NCI-H526 treated with DMSO at 0.1 percent for 48 hours (cell line): ENCODE measurements at places on chromosomes 6 and 20.
A peak's percentile ranks its signal among the peaks of the same experiment; 100 is the strongest.

GRCh38 chr6:98094696-98095095 is 739.7 kb upstream of the POU3F2 start:
- no peak for DNase-seq

- DNase-seq: peak; percentile 7
Measured at GRCh38 chr20:14759979-14760378, 422.6 kb upstream of the FLRT3 start.

GRCh38 chr20:63239431-63239830 is 3.7 kb downstream of the BIRC7 start:
- no peak for DNase-seq

- no peak for DNase-seq
Measured at GRCh38 chr6:142518761-142519160, 217.0 kb downstream of the ADGRG6 start.

DNA sequence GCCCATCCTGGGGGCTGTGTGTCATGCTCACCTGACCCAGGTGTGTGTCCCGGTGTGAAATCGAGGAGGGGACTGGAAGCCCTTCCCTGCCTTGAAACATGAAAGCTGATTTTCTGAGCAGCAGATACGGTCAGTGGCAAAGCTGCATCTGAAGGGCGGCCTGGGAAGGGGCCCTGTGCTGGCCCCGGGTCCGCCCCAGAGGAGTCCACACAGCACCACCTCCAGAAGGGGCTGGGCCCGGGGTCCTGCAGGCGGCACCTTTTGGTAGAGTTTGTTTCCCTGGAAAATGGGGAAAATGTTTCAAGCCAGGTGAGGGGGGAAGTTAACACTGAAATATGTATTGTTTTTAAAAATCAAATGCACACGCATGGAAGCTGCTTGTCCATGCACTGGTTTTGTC is 20.8 kb downstream of the UCKL1 start:
- no peak for DNase-seq

DNA sequence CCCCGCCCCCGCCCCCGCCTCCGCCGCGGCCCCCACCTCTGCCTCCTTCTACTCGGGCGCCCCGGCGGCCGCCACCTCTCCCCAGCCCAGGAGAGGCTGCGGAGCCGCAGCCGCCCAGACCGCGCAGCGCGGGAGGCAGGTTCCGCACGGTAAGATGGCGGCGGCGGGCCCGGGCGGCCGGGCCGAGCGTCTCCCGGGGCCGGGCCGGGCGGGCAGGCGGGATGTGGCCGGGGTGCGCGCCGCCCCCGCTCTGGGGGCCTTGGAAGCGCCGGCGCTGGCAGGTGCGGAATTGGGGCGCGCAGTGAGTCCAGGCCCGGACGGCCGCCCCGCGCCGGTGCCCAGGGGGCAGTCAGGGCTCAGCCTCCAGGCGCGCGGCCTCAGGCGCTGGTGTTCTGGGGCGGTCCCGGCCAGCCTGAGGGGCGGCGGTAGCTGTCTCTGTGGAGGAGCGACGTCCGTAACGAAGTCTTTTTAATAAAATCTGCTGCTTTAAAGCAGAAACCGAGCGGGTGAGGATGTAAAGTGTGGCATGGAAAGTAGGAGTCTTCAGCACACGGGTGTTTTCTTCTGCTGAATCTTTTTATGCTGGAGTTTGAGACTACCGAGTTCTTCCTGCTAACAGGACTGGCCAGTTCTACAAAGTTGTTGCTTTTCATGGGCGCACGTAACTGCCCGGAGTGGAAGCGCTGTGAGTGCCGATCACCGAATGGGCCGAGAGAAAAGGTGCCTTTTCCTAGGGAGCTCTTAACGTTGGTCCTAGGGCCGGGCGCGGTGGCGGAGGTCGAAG is at the start of gene GID8:
Gene GID8, plus strand, starts transcription at position 43 of the 784 bp plus-strand sequence. CDS start 3,356 bp downstream, outside the sequence.
- DNase-seq: peak; percentile 15

GRCh38 chr6:149716181-149716963 is 1.5 kb downstream of the LATS1 start:
- no peak for DNase-seq

DNA sequence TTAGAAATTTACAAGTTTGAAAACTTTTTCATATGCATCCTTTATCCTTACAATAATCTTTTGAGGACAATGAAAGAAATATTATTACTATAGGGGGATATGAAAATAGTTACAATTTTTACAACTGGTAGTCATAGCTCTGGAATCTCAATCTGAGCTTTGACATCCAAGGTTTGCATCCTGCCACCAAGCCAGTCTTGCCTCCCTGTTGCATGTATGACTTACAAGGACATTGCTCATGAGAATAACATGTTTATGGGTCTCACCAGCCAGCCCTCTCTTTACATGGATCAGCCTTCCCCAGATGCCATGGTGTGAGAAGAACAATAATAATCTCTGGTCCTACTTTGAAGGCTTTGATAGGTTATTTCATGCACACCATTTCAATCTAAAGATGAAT is 67.5 kb downstream of the THEMIS start:
- no peak for DNase-seq

DNA sequence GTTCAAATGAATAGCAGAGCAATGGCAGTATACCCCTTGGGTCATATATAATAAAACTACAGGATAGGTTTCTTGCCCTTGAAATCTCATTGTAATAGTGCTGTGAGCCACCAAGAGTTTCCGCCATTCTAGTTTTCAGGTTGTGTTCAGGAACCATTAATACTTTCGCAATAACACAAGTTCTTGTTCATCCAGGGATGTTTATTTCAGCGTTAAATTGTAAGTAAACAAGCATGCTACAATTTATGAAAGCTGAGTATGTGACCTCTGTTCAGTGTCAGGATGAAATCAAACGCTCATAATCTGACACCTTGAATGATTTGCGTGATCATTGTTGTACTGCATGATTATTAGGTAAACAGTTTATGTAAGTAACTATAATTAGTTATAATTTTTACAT is 22.8 kb downstream of the ANKS1A start:
- no peak for DNase-seq

- DNase-seq: no peak
Measured at GRCh38 chr6:49457771-49458170, 5.3 kb downstream of the MMUT start.

- no peak for DNase-seq
Measured at GRCh38 chr6:108312605-108313004, 17.8 kb downstream of the AFG1L start.

GRCh38 chr6:47352194-47352920 is 42.7 kb upstream of the TNFRSF21 start:
- no peak for DNase-seq

- no peak for DNase-seq
Measured at GRCh38 chr6:95083506-95083905, 493.8 kb upstream of the MANEA start.

DNA sequence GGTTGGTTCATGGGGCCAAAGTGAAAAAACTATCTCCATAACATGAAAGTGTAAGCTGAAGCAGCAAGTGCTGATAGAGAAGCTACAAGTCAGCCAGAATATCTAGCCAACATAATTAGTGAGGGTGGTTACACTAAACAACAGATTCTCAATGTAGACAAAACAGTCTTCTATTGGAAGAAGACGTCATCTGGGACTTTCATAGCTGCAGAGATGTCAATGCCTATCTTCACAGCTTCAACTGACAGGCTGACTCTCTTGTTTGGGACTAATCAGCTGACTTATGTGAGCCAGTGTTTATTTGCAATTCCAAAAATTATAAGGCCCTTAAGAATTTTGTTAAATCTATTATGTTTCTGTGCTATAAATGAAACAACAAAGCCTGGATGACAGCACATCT is 63.2 kb downstream of the GMDS start:
- no peak for DNase-seq

- DNase-seq: no peak
Measured at GRCh38 chr6:85360794-85361642, 88.9 kb upstream of the NT5E start.

- no peak for DNase-seq
Measured at GRCh38 chr20:62066983-62067433, 1.3 kb upstream of the TAF4 start.

DNA sequence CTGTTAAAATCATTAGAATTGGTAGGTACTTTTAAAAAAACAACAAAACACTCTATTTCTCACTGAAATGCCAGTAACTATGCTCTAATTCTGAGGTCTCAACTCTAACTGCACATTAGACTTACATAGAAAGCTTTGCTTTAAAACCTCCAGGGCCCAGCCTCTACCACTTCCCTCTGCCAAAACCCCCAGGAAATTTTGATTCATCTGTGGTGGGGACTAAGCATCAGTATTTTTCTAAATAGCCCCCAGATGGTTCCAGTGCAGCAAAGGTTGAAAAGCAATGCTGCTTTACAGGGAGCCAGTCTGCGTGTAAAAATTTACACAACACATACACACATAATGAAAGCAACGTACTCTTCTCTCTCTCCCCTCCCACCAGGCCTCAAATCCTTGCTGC is 3.8 kb downstream of the TBC1D32 start:
- DNase-seq: no peak

GRCh38 chr20:63066506-63067265 is 59.9 kb upstream of the BHLHE23 start:
- no peak for DNase-seq

- DNase-seq: no peak
Measured at GRCh38 chr6:125804264-125804663, 13.5 kb downstream of the NCOA7 start.

- DNase-seq: no peak
Measured at GRCh38 chr6:47495207-47495606, 17.6 kb downstream of the CD2AP start.

DNA sequence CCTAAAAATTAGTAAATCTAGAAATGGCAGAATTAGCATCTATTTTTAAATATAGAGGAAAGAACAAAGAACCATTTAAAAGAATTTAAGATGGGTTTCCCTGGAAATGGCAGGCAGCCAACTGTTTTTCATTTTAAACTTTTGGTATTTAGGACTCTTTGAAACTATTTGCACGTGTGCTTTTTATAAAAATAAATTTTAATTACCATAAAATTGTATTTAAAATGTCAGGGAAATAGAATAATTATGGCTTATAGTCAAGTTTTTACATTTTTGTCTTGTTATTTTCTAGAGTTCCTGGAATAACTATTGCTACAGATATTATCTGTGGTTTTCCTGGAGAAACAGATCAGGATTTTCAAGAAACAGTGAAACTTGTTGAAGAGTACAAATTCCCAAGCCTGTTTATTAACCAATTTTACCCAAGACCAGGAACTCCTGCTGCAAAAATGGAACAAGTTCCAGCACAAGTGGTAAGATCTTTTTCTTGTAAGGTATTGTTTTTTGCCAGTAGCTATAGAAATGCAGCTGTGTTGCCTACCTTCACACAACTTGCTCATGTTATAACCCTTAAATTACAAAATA is 528.7 kb upstream of the SOX4 start:
- DNase-seq: no peak

DNA sequence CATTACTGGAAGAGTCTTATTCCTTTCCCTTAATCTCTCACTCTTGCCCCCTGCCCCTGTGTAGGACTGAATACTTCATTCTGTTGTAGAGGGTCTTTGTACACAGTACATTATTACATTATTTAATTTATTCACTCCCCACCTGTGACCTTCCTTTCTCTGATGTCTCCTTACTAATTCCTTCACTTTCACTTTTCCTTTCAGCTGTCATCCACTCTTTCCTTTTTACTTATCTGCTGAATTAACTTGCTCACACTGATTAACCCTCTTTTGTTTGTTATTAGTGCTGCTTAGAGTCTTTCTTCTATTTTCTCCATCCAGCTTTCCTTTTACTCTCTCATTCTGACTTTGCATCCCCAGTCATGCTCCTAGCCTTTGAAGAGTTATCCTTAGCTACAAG is 6.5 kb upstream of the PGBD1 start:
- DNase-seq: no peak

DNA sequence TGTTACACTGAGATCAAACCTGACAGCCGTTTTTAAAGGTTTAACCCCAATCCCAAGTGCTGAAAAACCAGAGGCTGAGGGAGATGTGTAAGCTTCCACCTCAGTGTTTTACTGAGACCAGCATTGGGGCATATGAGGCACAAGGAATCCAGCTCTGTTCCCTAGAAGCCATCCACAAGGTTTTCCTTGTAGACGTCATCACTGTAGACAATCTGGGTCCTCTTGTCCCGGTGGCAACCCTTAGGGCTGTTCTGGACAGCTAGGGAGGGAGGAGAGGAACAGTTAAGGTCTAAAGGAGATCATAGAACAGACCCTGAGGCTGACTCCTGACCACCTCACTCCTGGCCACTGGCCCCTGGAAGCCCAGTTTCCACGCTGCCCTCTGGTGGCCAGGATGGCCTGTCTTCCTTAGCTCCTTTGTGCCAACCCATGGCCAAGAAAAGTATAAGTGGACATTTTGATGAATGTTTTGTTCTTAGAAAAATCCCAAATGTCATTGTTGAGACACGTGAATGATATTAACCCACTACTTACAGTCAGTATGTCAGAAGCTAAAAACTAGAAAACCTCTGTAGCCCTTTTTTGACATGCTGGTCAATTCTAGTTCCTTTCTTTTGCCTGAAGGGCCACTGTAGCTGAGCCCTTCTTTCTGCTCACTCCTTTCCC is 6.4 kb downstream of the CFB start:
- DNase-seq: no peak

DNA sequence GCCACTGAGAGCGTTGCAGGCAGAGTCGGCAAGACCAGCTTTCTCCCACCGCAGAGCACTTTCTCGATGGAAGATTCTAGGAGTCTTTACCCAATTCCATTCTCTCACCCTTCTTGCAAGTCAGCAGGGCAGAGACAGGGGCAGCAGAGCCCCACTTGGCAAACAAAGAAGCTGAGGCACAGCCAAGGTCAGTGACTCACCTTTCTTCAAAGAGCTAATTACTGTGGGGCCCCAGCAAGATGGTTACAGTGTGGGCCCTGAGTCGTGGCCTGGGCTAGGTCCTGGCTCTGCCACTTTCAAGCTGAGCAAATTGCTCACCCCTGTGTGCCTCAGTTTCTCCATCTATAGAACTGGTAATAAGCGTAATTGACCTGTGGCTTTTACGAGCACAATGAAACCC is 277.0 kb downstream of the PREX1 start:
- no peak for DNase-seq

- no peak for DNase-seq
Measured at GRCh38 chr6:109083657-109084056, 11.0 kb downstream of the SESN1 start.

DNA sequence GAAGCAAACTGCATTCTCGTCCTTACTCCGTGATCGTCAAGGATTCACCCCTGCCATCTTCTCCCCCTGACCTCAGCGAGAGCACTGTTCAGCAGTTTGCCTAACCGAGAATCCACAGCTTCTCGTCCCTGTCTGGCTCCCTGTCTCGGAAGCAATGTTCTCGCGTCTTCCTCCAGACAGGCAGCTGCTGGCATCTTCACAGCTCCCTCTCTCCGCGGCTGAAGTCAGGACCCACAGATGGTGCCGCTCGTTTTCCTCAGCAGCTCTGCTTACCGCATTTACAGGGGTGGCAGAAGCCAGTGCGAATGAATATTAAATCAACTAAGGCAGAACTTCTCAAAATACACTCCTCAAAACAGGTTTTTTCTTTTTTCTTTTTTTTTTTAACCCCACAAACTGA is 18.9 kb upstream of the SLC22A2 start:
- no peak for DNase-seq

DNA sequence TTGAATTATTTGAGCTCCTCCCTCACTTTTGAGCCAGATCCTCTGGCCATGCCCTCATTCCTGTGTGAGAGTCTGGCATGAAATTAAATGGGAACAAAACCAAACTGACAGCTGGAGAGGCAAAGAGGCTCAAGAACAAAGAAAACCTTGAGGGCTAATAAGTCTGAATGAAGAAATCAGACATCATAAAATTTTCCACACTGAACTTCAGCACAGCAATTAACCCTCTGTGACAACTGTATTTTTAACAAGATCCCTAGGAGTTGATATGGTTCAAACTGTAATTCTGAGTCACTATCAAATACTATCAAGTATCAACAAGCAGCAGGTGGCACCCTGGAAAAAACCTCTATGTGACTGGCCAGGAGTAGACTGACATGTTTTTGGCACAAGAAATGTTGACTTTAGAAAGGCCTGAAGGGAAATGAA is 109.4 kb upstream of the EMILIN3 start:
- no peak for DNase-seq

GRCh38 chr6:137677709-137678108 is 183.5 kb upstream of the OLIG3 start:
- no peak for DNase-seq
